HuH-7.5 (cell line): ENCODE measurements at places on chromosomes 5 and 9.

GRCh38 chr5:115772731-115773475, 43.6 kb downstream of the CDO1 start:
- DNase-seq: no peak

GRCh38 chr9:32423371-32423770, 38.9 kb downstream of the ACO1 start:
- DNase-seq: no peak

- no peak for DNase-seq
Measured at GRCh38 chr9:1284727-1285126, 234.6 kb downstream of the DMRT2 start.

DNA sequence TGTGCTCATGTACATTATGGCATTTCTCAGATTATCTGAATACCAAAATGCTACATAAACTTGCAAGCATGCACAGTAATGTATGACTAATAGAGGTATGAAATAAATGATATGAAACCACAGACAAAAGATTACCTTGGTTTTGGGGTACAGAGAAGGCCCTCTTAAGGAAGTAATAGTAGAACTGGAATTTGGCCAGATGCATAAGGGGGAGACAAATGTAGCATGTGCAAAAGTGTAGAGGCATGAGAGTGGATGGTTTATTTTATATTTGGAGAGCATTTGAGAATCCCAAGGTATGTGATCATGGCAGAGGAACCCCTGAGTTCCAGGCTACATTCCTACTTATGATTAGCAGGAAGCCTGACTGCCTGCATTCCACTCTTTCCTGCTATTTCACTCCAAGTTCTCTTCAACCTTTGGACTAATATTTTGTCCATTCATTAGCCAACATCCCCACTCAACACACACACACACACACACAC, 74.2 kb downstream of the MAMDC2 start:
- peak; percentile 15 for DNase-seq

DNA sequence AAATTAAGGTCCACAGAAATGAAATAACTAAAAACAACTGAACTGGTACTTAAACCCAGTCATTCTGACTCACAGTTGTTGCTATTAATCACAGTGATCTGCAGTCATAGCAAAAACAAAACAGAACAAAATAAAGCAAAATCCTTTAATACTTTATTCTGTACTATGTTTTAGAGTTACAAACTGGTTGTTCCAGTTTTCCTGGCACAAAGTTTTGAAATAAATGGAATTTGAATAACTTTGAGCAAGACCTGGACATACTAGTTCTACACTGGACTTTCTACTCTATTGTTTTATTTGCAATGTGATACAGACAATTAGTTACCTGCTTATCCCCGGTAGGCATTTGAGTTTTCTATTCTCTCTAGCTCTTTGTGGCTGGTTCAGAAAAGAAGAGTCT, 147.9 kb downstream of the DMRT2 start:
- no peak for DNase-seq

DNA sequence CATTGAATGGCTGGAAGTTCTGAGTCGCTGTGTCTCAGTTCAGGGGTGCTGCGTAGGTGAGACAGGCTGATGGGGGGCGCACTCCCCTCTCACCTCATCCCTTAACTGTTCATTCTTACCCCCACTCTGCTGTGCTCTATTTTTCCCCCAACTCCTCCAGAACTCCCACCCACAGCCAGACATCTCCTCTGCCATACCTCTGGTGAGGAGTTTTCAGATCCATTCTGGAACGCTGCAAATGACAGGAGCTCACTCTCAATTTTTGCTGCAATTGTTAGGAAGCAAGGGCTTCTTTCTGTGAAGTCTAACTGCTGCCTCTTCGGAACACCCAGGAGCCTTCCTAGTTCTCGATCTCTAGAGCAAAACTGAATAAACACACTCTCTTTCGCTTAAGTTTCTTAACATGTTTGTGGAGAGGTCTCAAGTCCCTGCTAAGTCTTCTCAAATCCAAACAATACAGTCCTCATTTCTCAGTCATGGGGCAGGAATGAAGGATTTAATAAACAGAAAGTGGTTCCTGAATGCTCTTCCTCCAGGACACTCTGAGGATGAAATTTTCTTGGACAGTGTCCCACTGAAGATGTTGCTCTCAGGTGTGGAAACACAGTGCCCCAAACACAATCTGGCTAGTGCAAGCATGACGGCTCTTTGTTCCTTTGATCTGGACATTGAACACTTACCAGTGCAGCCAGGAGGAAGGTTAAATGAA, 387.7 kb downstream of the KDM4C start:
- DNase-seq: no peak

GRCh38 chr5:66628561-66628960, 32.4 kb downstream of the MAST4 start:
- no peak for DNase-seq

GRCh38 chr5:66639037-66639436, 42.8 kb downstream of the MAST4 start:
- no peak for DNase-seq

DNA sequence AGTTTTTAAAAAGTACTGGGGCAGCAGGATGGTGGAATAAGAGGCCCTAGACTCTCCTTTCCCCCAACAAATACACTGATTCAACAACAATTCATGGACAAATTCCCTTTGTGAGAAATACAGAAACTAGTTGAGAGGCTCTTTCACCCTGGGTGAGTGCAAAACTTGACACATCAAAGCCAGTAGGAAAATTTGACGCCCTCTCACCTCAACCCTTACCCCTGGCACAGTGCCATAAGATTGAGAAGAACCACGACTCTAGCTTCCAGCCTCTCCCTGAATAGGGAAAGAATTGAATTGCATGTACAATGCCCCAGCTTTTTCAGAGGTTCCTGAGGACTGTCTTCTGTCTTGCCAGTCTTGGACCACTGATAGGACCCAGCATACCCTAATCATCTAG, 12.3 kb downstream of the KIF4B start:
- DNase-seq: no peak

DNA sequence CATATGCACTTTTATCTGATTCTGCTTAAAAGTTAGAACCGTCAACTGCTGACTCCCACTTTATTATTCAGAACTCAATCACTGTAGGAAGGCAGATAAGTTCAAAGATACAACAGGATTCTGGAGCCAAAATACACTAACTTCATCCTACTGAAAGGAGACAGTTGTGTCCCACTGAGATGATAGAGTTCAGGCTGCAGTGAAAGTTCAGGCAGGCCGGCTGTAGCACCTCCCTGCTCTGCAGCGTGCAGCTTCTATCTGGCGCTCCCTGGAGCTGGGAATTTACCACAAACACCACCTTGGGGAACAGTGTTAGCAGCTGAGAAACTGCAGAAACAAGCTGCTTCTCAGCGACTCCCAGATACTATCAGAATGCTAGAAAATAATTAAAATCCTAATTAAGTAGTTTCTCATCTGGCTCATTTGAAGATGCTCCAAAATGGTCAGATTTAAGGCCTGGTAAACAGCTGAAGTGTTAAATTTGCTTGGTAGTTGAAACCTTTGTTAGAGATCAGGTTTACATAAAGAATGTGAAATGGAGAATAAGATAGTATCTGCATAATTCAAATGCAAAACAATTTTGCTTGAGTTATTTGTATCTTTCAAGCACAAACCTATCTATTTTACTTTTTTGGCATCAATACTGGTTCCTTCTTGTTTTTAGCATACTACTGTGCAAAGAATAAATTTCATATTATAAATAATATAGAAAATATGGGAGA, 52.3 kb upstream of the CNTLN start:
- no peak for DNase-seq

DNA sequence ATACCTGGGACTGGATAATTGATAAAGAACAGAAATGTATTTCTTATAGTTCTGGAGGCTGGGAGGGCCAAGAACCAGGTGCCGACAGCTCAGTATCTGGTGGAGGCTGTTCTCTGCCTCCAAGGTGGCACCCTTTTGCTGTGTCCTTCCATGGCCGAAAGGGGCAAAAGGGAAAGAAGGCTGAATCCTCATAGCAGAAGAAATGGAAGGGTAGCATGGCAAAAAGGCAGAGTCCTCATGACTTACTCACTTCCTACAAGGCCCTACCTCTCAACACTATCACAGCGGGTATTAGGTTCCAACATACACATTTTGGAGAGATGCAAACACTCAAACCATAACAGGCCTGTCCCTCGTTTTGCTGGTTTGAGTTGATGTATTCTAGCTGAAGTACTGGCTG, 25.1 kb upstream of the MED10 start:
- DNase-seq: no peak

GRCh38 chr5:30337084-30337573, 856.4 kb upstream of the CDH6 start:
- DNase-seq: no peak

DNA sequence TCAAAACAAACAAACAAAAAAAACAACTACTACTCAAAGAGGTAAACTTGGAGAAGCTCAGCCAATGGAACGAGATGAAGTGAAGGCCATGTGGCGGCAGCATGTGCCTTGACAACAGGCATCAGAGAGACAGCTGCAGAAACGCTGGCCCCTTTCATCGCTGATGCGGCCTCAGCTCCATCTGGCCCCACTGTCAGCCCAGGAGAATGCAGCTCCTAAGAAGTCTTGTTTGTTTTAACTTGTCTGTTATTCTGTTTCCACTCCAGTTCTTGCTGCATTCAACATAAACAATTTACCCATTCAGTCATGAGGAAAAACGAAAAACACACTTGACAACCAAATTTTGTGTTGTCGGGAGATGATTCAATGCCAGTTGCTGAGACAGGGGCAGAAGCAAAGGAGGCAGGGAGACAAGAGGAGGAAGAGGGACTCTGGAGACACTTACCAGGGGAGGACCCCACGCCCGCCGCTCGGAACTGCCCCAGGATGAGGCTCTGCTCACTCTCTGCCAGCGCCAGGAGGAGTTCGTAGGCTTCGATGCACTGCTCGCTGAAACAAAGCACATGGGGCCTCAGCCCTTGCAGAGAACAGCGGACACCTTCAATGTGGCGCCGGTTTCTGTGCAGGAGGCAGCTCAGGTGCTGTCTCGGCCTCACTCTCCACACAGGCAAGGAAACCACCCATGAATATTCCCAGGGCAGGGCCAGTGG, 91.2 kb downstream of the DCP2 start:
- DNase-seq: no peak

- no peak for DNase-seq
Measured at GRCh38 chr9:124760719-124761118, 10.4 kb downstream of the NR6A1 start.

DNA sequence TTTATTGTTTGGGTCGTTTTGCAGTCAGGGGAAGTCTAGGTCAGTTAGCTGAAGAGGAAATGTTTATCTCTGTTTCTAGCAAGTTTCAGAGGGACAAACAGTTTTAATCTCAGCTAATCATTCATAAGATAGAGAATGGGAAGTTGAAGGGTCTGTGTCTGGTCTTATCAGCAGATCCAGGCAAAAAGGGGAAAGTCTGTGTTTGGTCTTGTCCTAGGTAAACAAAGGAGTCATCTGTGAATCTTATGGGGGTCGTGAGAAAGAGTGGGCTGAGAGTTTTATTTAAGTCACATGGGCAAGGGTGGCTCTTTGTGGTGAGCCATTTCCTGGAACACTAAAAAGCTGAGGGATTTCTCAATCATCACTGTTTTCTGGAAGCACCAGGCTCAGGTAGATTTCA, 5.6 kb upstream of the SNCAIP start:
- DNase-seq: no peak

DNA sequence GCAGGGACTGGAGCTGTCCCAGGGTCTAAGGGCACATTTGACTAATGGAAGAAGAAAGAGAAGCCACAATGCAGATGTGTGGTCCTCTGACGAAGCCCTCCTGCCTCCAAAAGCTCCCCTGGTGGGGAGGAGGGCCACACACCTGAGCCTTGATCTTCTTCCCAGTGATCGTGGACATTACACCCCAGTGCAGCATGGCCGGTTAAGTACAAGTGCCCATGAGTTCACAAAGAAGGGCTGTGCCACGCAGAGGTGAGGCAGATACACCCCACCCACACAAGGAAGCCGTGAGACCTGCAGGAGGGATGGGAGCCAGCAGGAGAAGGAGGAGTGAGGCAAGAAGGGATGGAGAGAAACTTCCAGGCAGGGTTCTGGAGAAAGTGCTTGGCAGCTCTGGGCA, 199.0 kb upstream of the MVB12B start:
- DNase-seq: no peak

DNA sequence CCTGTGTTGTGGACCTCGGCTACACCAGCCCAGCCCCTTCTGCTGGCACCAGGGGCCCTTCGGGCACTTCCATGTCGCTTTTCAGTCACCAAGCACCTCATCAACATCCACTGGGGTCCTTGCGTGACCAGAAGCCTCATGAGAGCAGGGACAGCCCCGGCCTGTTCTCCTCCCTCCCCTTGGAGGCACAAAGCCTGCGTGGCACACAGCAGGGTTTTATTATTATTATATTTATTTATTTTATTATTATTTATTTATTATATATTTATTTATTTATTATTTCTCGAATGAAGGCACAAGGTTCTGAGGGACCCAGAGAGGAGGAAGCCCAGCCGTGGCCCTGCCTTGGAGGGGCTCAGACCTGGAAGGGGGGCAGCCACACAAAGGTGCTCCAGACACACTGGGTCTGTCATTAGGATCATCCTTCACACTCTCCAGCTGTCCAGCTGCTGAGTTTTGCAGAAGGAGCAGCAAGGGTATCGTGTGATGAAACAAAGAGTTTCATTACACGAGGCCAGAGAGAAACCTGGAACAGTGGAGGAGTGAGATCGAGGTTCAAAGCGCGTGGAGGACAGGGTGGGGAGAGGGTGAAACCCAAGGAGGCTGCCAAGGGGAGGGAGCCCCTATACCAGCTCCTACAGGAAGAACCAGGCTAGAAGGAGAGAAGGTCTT, 5.2 kb downstream of the VAV2 start:
- no peak for DNase-seq

- DNase-seq: no peak
Measured at GRCh38 chr9:135970128-135970815, 9.1 kb upstream of the UBAC1 start.

GRCh38 chr9:124522121-124523098, 15.2 kb upstream of the NR5A1 start:
- DNase-seq: no peak

DNA sequence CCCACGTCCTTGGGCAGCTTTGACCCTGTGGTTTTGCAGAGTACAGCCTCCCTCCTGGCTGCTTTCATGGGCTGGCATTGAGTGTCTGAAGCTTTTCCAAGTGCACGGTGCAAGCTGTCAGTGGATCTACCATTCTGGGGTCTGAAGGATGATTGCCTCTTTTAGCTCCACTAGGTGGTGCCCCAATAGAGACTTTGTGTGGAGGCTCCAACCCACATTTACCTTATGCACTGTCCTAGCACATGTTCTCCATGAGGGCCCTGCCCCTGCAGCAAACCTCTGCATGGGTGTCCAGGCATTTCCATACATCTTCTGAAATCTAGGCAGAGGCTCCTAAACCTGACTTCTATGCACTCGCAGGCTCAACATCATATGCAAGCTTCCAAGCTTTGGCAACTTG, 644.2 kb upstream of the CDH9 start:
- DNase-seq: no peak
